ENCODE measurements at places on chromosomes 1 and 21. TPM values are rescaled to one million over a fixed set of nuclear protein-coding genes. Genes with fewer than 3 reads are reported as not detected.

Gene CASQ2
- total RNA-seq = not detected

Gene BSND
- not detected for total RNA-seq

Gene OXCT2
- total RNA-seq = 0.35 TPM

Gene DAB1
- total RNA-seq = not detected

DNA sequence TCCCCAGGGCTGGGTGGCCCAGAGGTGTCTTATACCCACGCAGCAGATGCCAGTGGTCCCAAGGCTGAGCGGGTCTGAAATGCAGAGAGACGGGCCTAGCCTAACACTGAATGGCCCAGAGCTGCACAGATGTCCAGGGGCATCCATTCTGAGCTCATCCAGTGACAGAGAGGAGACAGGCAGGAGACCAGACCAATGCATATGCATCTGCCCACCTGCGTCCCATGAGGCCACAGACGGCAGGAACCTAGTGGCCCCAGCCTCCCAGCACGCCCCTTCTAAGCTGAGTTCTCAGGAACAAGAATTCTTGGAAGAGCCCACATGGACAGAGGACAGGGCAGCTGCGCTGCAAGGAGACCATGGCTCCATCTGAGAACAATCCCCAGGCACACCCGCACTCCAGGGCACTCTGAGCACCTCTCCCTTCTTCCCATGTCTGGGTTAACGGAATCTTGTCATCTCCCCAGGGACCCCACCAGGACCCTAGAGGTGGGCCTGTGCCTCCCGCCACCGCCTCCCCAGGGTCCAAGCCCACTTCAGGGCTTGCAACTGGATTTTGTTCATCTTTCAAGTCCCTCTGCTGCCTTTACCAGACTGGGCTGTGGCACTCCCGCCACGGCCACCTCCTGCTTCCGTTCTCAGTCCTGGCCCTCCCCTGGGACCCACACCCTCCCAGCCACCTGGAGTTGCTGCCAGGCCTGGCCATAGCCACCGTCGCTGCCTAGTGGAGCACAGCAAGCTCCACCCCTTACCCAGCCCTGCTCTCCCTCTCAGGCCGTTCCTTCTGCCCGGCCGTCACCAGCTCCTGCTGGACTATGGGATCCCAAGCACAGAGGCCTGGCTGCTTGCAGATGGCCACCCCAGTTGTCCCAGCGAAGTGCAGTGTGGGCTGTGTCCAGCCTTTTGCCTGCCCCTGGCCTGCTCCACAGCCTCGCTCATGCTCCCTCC, 3.3 kb downstream of the WNT3A start:
- DNase-seq = no peak

Measured in H4 (cell line).